NCI-H1694 treated with DMSO at 0.1 percent for 48 hours (cell line): ENCODE measurements at places on chromosomes 3 and 15.

DNA sequence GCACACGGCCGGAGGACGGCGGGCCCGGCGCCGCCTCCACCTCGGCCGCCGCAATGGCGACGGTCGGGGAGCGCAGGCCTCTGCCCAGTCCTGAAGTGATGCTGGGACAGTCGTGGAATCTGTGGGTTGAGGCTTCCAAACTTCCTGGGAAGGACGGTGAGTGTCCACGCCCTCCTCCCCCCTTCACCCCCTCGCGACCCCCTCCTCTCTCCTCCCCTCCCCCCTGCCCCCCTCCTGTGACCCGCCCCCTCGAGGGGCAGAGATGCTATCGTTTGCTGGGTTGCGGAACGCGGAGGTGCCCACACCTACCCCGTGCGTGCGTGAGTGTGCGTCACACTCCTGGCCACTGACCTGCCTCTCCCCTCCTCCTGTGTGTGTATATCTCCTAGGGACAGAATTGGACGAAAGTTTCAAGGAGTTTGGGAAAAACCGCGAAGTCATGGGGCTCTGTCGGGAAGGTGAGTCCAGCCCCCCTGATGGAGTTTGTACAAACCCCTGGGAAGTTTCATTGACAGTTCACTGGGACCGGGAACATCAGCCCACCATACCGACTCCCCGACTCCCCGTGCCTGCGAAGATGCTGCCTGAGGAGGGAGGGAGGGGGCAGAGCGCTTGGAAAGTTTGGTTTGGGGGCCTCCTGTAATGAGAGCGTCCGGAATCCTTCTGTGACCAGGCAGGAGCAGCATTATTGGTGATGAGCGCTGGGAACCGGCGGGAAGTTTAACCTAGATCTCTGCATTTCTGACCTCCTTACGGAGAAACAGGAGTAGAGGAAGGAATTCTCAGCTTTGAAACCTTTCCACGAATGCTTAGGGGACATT is 795 bp upstream of the SCAANT1 start:
- no peak for DNase-seq

GRCh38 chr3:68858549-68858948 is 73.8 kb downstream of the TAFA4 start:
- DNase-seq, result no peak

GRCh38 chr15:60972866-60973265 is 256.2 kb downstream of the RORA start:
- DNase-seq, result no peak

DNA sequence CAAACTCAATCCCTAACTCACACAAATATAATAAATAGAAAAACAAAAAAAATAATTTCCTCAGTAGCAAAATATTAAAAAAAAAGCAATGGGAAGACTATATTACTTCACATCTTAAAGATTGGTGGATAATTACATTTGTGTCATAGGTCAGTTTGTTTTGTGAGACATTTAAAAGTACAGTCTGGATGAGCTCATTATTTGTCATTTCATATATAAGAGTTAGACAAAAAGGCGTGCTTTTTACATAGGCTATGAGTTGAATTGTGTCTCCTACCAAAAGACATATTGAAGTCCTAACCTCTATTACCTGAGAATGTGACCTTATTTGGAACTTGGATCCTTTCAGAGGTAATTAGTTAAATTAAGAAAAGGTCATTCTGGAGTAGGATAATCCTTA is 710.1 kb upstream of the CBLB start:
- no peak for DNase-seq

GRCh38 chr15:66964111-66964738 is 101.2 kb upstream of the SMAD3 start:
- DNase-seq, result no peak

DNA sequence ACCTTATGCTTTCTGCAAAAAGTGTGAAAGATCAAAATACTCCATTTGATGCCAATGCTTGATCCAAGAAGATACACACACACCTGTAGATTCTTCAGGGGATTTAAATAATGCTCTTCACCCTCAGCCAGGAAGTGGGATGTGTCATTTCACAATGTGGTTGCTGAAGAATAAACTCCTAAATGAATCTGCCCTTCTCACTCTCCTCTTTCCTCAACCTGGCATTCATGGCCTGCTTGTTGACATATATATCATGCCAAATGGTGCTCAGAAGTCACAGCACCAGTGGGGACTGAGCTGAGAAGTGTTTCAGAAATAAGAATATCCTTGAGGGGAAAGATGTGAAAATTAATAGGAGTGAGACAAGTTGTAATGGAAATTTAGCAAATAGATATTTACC is 146.6 kb upstream of the ARHGEF26 start:
- DNase-seq, result no peak

DNA sequence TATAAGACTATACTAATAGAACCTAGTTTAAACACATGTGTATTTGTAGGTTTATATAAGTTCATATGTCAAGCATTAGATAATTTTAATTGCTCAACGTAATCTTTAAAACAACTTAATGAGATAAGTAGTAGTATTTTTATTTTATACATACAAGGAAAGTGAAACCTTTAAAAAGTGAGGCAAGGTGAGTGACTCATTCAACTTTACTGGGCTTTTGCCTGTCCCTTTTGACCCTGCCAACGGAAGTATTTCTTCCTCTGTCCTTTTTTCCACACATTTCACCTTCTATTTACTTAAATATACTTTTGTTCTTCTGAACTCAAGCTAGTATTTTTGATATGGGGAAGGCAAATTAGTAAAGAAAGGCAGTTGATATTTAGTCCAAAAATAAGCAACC is 78.5 kb downstream of the KBTBD8 start:
- DNase-seq, result no peak
